ENCODE measurements at places on chromosomes 2 and 18.

DNA sequence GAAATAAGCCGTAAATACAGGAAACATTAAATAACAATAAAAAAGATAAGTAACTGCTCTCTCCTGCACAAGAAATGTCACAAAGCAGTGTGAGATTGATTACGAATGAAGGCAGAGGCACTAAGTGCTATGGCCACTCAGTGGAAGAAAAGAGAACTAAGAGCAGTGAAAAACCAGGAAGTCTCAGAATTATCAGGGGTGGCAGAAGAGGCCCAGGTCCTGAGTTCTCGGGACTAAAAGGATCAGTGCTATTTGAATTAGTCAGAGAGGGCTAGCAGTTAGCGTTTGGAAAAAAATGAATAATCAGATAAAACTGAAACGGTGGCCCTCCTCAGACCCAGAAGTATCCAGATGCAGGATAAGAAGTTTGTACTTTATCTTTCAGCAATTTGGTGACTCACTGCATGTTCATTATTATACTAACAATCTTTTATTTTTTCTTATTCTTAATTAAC is 367.1 kb downstream of the ZEB2 start:
- DNase-seq, result no peak

DNA sequence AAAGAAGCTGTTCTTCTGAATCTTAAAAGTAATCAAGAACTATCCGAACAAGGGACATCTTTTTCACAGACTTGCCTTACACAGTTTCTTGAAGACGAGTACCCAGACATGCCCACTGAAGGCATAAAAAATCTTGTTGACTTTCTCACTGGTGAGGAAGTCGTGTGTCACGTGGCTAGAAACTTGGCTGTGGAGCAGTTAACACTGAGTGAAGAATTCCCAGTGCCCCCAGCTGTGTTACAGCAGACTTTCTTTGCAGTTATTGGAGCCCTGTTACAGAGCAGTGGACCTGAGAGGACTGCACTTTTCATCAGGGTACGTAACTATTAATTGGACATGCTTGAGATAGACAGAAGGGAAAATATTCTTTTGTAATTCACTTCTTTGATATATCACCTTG is 2.4 kb downstream of the MRPL44 start:
- no peak for DNase-seq

GRCh38 chr2:64325852-64326577 is 127.9 kb upstream of the LGALSL start:
- no peak for DNase-seq

- no peak for DNase-seq
Measured at GRCh38 chr2:101360232-101360631, 27.1 kb downstream of the CREG2 start.

- DNase-seq, result no peak
Measured at GRCh38 chr2:189608795-189609422, 28.3 kb upstream of the SLC40A1 start.

- DNase-seq, result no peak
Measured at GRCh38 chr2:26675651-26676255, 16.8 kb upstream of the KCNK3 start.

DNA sequence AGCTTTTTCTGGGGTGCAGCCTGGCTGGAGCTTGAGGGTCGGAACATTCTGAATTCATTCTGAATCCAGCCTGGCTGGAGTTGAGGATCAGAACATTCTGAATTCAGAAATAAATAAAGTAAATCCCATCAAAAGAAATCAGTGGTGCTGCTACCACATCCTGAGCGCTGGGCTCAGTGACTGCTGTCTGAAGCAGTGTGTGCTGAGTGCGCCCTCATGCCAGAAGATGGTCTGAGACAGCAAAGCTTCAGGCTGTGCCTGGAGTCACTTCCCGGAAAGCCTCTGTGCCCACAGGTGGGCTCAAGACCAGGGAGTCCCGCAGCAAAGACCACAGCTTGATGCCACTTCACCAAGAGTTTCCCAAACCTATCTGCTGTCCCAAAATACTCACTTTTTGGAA is 187.9 kb downstream of the VAPA start:
- DNase-seq, result no peak

GRCh38 chr2:19611491-19612332 is 253.3 kb upstream of the OSR1 start:
- DNase-seq, result no peak

DNA sequence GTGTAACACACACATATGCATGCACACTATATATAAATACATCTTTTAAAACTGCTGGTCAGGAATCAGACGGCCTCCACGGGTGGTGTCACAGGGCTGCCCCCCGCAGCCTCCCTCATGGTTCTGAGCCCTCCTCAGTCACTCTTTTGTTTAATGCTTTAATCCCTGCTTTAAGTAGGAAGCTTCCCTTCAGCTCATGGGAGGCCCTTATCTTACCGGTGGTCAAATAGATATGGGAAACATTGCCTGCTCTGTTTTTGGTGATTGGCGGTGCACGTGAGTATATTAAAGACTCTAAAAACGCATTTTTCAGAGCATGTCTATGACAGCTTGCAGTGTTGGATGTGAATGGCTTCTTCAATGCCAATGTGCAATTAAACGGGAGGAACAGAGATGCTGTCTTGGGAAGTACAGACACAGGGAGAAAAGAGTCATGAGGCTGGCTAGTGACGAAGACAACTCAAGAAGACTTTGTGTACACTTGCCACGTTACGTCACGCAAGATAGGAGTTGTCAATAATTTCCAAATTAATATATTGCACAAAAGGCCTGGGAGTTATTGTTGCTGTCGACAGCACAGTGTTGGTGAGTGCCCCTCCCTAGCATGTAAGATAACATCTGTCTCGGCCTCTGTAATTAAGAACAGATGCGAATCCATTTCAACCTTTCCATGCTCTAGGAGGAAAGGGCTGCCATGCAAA is 23.3 kb downstream of the GNLY start:
- no peak for DNase-seq
